ENCODE measurements at places on chromosomes 4 and X.

DNA sequence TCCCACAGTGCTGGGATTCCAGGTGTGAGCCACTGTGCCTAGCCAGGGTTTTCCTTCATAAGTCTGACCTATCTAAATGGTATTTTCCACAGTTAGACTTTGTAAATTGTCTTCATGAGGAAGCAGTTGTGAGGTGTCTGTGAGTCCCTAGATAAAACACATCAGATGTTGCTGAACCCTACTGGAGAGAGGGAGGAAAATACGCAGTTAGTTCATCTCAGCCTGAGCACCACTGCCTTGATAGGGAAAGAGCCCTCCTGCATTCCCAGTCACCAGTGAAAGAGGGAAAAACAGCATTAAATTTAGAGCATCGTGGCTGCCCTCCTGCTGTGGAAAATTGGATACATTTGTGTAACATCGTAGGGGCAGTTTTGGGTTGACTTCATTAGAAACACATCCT is 31.7 kb upstream of the CLDN34 start:
- DNase-seq: no peak

- no peak for DNase-seq
Measured at GRCh38 chrX:53194308-53194707, 30.7 kb downstream of the KDM5C start.

DNA sequence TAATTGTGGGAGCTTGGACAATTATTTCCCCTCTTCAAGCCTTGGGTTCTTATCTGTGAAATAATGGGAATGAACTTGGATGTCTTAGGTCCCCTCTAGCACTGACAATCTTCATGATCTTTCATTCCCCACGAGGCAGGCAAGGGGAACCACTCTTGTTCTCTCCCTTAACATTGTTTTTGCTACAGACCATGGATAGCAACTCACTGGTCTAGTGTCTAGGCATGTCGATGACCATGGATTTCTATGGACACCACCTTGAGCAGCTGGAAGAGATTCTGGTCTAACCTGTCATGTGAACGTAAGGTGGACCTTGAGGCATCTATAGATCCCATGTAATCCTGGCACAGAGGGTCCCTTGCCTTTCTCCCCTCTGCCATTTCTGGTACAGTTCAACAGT is 104.1 kb upstream of the DHX15 start:
- no peak for DNase-seq

DNA sequence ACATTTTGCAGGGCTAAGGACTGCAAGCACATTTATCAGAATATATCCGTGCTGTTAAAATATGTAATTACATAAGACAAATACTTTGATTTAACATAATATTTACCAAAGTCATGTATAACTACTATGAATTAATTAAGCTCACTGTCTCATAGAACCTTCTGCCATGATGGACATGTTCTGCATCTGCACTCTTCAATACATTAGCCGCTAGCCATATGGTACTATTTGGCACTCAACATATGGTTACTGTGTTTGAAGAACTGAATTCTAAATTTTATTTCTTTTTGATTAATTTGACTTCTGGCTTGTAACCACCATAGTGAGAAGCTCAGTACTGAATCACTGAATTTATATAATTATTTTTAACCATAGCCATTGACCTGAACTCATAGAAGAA is 427.0 kb upstream of the TRAM1L1 start:
- DNase-seq: no peak

GRCh38 chr4:58749206-58749605 is 1639.0 kb upstream of the IGFBP7 start:
- DNase-seq: no peak

GRCh38 chrX:53918702-53919101 is 125.6 kb downstream of the PHF8 start:
- DNase-seq: no peak

DNA sequence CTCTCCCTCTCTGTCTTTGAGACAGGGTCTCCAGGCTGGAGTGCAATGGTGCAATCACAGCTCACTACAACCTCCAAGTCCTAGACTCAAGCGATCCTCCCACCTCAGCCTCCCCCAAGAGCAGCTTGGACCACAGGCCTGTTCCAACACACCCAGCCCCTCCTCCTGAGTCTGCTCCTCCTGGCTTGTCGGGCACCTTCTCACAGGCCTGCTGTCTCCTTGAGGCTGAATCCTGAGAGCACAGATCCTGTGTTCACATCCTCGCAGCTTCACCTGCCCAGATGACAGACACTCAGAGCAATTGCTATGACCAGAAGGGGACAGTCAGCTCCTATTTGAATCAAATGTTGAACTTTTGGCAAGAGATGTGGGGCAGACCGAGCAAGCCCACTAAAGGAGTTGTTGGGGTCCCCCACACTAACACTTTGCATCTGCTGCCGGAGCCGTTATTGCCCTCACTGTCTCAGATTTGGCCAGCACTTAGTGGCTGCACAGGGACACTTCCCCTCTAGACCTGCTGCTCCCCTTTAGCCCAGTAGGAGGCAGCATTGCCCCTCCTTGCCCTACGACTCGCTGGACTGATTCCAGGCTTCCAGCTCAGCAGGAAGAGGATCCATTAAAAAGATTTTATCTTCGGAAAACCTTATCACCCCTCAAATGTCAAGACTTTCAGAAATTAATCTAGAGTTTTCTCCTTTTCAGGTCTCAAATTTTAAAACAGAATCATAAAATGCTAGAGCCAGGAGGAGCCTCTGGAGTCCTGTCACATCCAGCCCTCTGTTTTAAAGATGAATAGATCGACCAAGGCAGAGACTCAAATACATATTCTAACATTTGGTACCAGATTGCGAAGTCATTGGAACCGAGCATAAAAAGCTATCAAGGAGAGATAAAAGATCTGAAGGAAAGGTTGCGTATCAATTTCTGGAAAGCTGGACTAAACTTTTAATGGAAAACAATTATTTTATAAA is 113.7 kb downstream of the USP46 start:
- DNase-seq: peak; percentile 13

- DNase-seq: no peak
Measured at GRCh38 chr4:164765833-164766232, 11.9 kb downstream of the SMIM31 start.

- no peak for DNase-seq
Measured at GRCh38 chr4:106418444-106418843, 49.9 kb upstream of the GIMD1 start.

GRCh38 chr4:120636120-120636630 is 286.4 kb downstream of the PRDM5 start:
- no peak for DNase-seq

- no peak for DNase-seq
Measured at GRCh38 chr4:152352215-152352614, 183.7 kb downstream of the FBXW7 start.

DNA sequence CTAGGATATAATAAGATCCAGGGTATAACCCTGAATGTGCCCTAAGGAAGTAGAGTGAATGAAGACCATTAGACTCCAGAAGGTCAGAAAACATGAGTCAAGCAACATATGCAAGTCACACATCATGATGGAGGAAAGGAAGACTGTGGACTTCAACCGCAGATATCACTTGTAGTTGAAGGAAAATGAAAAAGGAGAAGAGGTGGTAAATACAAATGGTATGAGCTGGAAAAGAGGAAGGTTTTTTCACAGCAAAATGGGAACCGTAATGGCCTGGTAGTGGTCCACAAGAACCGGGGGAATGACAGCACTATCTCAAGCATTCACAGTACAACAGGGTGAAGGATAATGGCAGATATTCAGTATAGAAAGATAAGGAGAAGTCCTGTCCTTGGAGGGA is 5.2 kb upstream of the SCFD2 start:
- DNase-seq: no peak

DNA sequence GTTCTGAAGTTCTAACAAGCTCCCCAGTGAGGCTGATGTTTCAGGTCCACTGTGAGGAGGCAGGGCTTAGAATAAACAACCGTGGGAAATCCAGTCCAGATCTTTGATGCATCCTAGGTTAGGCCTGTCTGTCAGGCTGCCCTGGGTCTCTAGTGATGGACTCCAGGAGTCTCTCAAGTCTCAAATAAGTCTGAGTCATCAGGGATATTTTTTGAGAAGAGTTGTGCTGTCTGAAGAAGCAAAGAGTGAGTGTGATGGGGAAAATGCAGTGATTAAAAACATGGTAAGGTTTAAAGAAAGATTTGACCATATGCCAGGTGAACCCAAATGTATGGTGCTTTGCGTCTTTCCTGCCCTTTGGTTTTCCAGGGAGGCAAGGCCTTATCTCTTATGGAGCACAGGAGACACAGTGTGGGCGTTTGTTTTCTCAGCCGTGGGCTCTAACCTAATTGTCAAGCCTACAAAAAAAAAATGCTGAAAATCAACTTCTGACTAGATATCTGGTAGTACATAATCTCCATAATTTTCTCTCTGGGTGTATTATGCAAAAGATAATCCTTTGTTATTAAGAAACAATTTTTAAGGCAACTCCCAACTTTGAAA is 100.7 kb downstream of the PTTG2 start:
- no peak for DNase-seq

- DNase-seq: peak; percentile 36
Measured at GRCh38 chr4:87093443-87094123, 126.8 kb downstream of the KLHL8 start.

DNA sequence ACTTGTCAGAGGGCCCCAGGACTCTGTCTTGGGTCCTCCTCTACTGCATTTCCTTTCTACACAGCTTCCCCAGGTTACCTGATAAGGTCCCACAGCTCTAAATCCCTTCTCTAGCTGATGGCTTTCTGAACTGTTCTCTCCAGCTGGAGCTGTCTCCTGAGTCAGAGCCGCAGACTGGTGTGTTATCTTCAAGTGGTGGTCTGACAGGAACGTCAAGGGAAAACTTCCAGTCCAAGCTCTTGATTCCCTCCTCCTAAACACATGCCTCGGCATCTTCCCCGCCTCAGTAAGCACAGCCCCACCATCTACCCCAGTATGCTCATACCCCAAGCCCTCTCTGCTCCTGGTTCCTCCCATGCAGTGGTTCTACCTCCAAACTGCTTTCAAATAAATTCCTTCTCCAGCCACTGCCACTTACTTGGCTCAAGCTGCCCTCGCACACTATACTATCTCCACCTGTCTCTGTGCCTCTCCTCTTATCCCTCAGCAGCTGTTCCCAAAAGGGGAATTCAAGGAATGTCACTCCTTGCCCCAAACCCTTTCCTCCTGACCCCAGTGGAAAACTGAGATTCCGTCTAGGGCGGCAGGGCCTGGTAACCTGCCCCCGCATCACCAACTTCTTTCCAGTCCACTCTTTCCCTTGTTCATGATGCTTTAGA is 17.2 kb upstream of the CENPU start:
- DNase-seq: no peak

- no peak for DNase-seq
Measured at GRCh38 chr4:108193886-108194672, 25.3 kb upstream of the LEF1 start.

DNA sequence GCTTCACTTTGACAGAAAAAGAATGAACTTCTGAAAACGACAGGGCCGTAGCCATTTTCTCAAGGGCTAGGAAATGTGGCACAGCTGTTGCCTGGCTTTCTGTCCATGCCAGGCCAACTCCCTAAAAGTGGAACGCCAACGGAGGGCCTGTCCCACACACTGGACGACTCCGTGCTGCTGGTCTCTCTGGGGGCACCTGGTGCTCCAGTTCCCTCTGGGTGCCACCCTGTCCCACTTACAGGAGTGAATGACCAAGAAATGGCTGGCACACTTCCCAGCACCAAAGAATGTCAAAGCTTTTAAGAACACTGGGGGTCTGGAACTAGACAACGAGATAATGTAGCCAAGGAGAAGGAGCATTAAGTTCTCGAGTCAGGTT is 40.9 kb downstream of the GATB start:
- DNase-seq: no peak

GRCh38 chr4:102430461-102430910 is 70.7 kb upstream of the NFKB1 start:
- DNase-seq: no peak

DNA sequence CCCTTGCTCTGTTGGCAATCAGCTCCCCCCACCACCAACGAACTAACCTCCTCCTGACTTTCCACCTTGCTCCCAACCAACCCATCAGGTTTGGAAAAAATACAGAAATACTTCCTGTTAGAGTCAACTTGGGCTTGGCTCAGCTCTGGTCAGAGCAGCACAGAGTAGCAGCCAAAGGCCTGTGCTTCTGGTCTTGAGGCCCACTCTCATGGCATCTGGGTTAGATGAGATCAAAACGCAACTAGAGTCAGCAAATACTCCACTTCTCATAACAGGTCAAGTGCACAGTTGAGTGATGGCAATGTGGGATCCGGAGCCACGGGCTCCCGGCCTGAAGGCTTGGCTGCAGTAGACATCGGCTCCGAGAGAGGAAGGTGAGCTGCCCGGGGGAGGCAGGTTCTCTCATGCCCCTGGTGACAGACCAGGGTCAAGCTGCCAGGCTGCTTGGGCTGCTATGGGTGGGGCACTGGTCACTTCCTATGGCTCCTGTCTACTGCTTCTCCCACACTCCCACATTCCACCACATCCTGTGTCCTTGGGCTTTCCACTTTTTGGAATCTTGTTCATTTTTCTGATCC is 34.8 kb downstream of the ZNF185 start:
- no peak for DNase-seq

DNA sequence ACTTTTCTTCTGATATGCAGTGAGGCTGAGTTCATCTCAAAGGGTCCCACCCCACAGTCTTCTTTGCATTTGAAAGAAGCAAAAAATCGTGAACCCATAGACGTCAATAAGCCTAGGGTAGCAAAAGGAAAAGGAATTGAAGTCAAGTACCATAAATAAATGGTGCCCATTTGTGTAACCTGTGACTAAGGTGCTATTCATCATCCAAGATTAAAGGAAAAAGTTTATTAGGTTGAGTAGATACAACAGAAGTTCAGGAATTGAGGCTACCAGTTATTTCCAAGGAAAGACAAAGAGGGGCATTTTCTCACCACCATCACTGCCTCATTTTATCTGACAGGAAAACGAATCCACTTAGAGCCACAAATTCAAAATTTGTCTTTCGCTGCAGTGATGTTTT is 18.8 kb upstream of the GRSF1 start:
- no peak for DNase-seq

DNA sequence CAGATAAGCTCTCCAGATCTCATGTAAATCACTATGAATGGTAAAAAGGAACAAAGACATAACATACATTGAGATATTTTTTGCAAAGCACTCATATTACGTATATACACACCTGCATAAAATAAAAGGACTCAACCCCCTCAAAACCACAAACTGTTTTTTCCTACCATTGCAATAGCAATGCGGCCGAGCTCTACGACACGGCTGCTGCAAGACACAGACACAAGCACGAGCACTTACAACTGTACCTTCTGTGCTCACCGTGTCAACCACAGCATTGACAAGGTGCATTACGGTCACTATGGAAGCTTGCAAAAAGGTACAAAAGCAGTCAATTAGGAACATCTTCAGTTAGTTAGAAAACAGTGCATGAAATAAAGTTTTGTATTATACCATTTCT is 37.1 kb upstream of the MTNR1A start:
- DNase-seq: no peak

- no peak for DNase-seq
Measured at GRCh38 chrX:50075630-50076339, 125.0 kb downstream of the AKAP4 start.
